ENCODE measurements at places on chromosomes 1 and 21.

DNA sequence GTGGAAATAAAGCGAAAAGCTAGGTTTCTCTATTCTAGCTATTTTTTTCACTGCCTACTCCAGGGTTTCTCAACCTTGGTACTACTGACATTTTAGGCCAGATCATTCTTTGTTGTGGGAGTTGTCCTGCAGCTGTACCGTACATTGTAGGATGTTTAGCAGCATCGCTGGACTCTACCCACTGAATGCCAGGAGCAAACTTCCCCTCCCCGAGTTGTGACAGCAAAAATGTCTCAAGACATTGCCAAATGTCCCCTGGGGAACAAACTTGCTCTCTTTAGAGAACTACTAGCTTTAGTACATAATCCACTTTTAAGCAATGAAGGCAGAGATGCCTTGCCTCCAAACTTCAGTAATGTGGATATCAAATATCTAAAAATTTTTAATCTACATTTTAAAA lies 122.8 kb downstream of the PLPPR5 start:
- H3K27me3 ChIP-seq = no peaks in the 10 kb centered on the region
- DNase-seq = no peak
- H3K4me1 ChIP-seq = no peaks in the 10 kb centered on the region
- no peak overlapping the region for H3K4me3 ChIP-seq

- DNase-seq = no peak
- peaks cover 3% of the 10 kb centered on the region for H3K4me1 ChIP-seq
- no peaks in the 10 kb centered on the region for H3K27me3 ChIP-seq
- no peak overlapping the region for H3K27ac ChIP-seq
Measured at GRCh38 chr1:51472359-51472758, 46.7 kb downstream of the EPS15 start.

DNA sequence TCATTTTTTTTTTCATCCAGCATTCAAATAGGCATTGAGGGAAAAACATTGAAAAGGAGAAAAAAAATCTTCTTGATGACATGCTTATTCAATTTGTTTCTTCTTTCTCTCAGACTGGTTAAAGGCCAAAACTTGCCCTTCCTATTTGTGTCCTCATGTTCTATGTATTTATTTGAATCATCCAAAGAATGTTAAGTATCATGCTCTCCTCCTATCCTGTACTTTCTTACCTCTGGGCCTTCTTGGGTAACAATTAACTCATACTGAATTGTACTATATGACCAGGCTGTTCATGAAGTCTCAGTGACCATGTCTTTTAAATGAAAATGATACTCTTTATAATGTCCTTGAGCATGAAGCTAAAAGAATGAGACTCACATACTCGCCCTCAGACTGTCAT lies 36.5 kb upstream of the DENND1B start:
- no peak for DNase-seq
- H3K36me3 ChIP-seq = no peaks in the 10 kb centered on the region
- no peaks in the 10 kb centered on the region for H3K4me1 ChIP-seq
- no peaks in the 10 kb centered on the region for H3K27me3 ChIP-seq
- H3K27ac ChIP-seq = no peak overlapping the region

GRCh38 chr1:180386745-180387367 lies 115.5 kb downstream of the ACBD6 start:
- no peaks in the 10 kb centered on the region for H3K36me3 ChIP-seq
- H3K4me1 ChIP-seq = no peaks in the 10 kb centered on the region
- H3K27ac ChIP-seq = no peak overlapping the region
- no peak for DNase-seq
- no peaks in the 10 kb centered on the region for H3K27me3 ChIP-seq

DNA sequence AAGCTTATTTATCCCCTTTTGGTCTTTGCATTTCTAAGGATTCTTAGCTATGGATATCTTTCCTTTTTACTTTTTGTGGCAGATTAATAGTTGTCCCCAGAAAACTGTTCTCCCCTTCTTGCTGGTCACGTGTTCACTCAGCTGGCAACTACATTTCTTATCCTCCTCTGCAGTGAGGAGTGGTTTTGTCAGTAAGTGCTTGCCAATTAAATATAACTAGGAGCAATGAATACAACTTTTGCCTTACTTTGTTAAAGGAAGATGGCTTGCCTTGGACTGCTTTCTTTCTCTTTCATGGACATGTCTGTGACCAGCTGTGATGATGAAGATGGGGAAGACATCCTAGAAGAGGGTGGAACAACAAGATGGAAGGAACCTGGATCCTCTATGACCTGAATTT lies 15.6 kb upstream of the ALG14 start:
- H3K4me1 ChIP-seq = peaks cover 2% of the 10 kb centered on the region
- no peaks in the 10 kb centered on the region for H3K27me3 ChIP-seq
- H3K4me3 ChIP-seq = no peak overlapping the region
- DNase-seq = no peak
- no peaks in the 10 kb centered on the region for H3K36me3 ChIP-seq

- H3K36me3 ChIP-seq = no peaks in the 10 kb centered on the region
- H3K4me3 ChIP-seq = no peak overlapping the region
- no peaks in the 10 kb centered on the region for H3K4me1 ChIP-seq
- H3K27me3 ChIP-seq = no peaks in the 10 kb centered on the region
Measured at GRCh38 chr21:42392731-42393442, 3.0 kb downstream of the TMPRSS3 start.
